ENCODE measurements at places on chromosomes 12 and 14. TPM values are rescaled to one million over a fixed set of nuclear protein-coding genes. Genes with fewer than 3 reads are reported as not detected.

DNA sequence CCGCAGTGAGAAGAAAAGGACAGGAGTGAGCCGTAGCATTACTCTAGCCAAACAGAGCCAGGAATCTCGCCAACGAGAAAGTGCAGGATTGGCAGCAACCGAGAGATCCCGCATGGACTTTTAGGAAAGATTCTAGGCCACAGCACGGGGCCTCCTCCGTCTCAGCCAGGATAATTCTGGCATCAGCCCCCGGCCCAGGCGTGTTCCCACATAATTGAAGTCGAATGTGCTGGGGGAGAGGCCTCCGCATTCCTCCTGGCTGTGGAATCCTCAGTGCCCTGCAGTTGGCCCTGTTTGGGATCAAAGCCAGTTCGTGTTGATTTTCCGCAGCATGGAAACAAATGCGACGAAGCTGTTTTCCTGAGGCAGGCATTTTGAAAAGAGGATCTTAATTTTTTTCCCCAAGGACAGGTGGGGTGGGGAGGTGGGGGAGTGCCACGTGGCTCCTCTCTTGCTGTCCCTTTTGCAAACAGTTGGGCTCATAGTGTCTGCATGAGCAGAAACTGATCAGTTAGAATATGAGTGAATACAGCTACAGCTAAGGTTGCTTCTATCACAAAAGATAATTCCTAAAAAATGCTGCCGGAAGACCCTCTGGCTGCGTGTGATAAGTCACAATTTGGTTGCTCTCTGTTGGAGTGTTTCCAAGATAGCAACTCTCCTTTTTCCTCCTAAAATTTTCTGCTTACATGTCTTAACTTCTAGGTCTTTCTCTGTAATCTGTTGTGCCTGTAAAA is 37.3 kb upstream of the ATXN2 start:
- H3K4me3 ChIP-seq: peak overlapping the region; percentile 11
- DNase-seq: peak; percentile 90
- H3K27me3 ChIP-seq: no peaks in the 10 kb centered on the region
- H3K27ac ChIP-seq: peak overlapping the region; percentile 70

The PPFIA2 gene
- total RNA-seq: 4.4 TPM

- H3K4me3 ChIP-seq: no peak overlapping the region
- no peaks in the 10 kb centered on the region for H3K4me1 ChIP-seq
- H3K27me3 ChIP-seq: no peaks in the 10 kb centered on the region
- no peak for DNase-seq
- no peak overlapping the region for H3K27ac ChIP-seq
Measured at GRCh38 chr12:40832668-40833067, 140.4 kb downstream of the CNTN1 start.

GRCh38 chr12:89529738-89530137 is 3.9 kb upstream of the POC1B start:
- H3K4me1 ChIP-seq: no peaks in the 10 kb centered on the region
- DNase-seq: no peak
- H3K27me3 ChIP-seq: no peaks in the 10 kb centered on the region
- H3K27ac ChIP-seq: no peak overlapping the region
- no peaks in the 10 kb centered on the region for H3K36me3 ChIP-seq

The OVCH1 gene
- total RNA-seq: 0.27 TPM

The CCDC88C gene
- total RNA-seq: 1.1 TPM

DNA sequence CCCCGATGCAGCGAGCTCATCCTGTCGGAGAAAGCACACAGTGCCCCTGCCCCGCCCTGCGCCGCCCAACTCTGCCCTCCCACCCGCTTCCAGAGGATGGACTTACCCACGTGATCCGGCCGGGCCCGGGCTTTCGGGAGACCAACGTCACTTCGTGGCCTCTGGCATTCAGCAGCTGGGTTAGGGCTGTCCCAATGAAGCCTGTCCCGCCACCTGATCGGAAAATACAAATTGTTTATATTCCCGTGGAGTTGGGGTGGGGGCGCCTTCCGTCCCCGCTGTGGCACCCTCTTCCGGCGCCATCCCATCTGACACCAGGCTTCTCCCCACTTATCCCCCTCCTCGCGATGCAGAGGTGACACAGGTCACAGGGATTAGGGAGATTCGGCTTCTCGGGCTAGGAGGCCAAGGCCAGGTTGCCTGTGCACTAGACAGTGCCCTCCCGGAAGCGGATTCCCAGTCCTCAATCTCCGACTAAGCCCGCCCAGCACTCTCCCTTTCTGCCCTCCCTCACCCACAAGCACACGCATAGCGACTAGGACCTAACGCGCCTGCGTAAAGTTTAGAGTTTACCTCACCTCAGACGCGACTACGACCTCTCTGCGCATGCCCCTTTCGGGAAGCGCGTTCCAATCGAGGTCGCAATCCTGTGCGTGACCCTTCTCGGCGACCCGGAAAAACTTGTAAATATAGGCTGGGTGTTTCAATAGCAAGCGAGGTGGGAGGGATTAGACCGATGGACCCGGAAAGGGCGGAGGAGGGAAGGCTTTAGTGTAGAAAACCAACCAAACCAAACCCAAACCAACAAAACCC is at the start of gene SDR39U1:
SDR39U1 (minus strand) TSS at position 537 of the 813 bp plus-strand sequence; CDS start at position 530, 7 bp downstream.
- DNase-seq: peak; percentile 99
- H3K36me3 ChIP-seq: peaks cover 26% of the 10 kb centered on the region
- no peaks in the 10 kb centered on the region for H3K27me3 ChIP-seq
- peaks cover 30% of the 10 kb centered on the region for H3K4me1 ChIP-seq
- peak within 1 kb of the TSS; percentile 99 for H3K27ac ChIP-seq
- H3K4me3 ChIP-seq: peak within 1 kb of the TSS; percentile 80

The ASPG gene
- total RNA-seq: not detected

The FANCM gene
- 3.7 TPM for total RNA-seq

DNA sequence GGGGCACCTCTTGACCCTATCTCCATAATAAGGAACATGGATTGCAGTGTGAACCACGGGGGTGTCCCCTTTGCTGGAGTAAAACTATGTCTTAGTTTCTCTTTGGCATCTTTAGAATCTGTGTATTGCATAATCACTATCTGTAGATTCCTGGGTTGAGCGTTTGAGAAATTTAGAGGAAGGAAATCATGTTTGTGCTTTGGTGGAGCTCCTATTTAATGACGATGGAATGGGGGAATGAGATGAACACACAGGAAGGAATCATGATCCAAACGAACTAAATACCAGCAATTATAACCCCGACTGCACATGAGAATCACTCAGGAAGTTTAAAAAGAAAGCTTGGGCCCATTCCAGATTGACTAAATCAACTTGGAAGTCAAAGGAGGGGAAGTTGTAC is 1.3 kb upstream of the MYG1 start:
- H3K4me3 ChIP-seq: no peak overlapping the region
- no peak for DNase-seq
- H3K27me3 ChIP-seq: no peaks in the 10 kb centered on the region
- peaks cover 56% of the 10 kb centered on the region for H3K4me1 ChIP-seq
- peak overlapping the region; percentile 80 for H3K27ac ChIP-seq
- H3K36me3 ChIP-seq: peaks cover 2% of the 10 kb centered on the region

The TRPV4 gene
- 0.55 TPM for total RNA-seq

- peak; percentile 96 for DNase-seq
- H3K27ac ChIP-seq: no peak overlapping the region
- no peak overlapping the region for H3K4me3 ChIP-seq
- H3K4me1 ChIP-seq: no peaks in the 10 kb centered on the region
Measured at GRCh38 chr14:23120541-23121251, 1.6 kb upstream of the CEBPE start.

DNA sequence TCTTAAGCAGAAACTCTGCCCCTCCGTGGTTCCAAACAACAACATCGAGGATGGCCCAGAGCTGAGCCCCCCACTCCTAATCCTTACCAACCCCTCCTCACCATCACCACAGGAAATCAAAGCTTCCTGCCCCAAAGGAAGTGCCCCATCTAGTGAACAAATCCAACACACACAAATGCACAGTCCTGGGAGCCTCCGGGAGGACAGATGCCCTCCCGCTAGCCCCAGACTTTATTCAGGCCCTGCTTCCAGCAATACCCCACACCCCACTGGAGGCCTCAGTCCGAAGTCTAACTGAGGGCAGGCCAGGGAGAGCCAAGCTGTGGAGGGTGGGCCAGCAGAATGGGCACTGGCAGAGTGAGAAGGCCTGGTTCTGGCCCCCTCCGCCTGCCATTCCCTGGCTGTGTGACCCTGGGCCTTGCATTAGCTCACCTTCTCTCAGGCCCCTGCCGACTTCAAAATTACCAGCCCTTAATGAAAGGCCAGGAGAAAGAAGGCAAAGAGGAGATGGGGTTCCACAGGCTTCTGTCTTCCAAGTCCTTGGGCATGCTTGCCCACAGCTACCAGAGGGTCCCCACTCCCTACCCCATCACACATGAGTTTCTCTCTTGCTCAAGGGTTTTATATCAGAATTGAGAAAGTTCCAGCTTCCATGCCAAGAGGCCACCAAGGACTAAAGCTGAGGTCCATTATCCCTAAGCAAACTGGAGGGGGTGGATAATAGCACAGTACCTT is 2.3 kb downstream of the HDAC7 start:
- peak; percentile 73 for DNase-seq
- no peaks in the 10 kb centered on the region for H3K36me3 ChIP-seq
- peak overlapping the region; percentile 82 for H3K4me3 ChIP-seq
- peaks cover 2% of the 10 kb centered on the region for H3K4me1 ChIP-seq

GRCh38 chr12:53550595-53550994 is 43.3 kb upstream of the NPFF start:
- peaks cover 13% of the 10 kb centered on the region for H3K4me1 ChIP-seq
- no peak for DNase-seq
- H3K27ac ChIP-seq: no peak overlapping the region
- H3K4me3 ChIP-seq: no peak overlapping the region

GRCh38 chr14:100530270-100531072 is 56.7 kb downstream of the BEGAIN start:
- H3K4me3 ChIP-seq: no peak overlapping the region
- no peak overlapping the region for H3K27ac ChIP-seq
- peaks cover 14% of the 10 kb centered on the region for H3K4me1 ChIP-seq
- H3K36me3 ChIP-seq: peaks cover 10% of the 10 kb centered on the region
- no peaks in the 10 kb centered on the region for H3K27me3 ChIP-seq
- DNase-seq: peak; percentile 52

The BDKRB2 gene
- total RNA-seq: 3.6 TPM

GRCh38 chr14:63867933-63868921 is 15.4 kb downstream of the SYNE2 start:
- no peak for DNase-seq
- H3K36me3 ChIP-seq: no peaks in the 10 kb centered on the region
- H3K27ac ChIP-seq: no peak overlapping the region
- H3K27me3 ChIP-seq: no peaks in the 10 kb centered on the region
- no peak overlapping the region for H3K4me3 ChIP-seq

GRCh38 chr12:129211862-129212630 is 358.8 kb downstream of the GLT1D1 start:
- H3K27me3 ChIP-seq: no peaks in the 10 kb centered on the region
- DNase-seq: no peak
- no peak overlapping the region for H3K27ac ChIP-seq
- no peaks in the 10 kb centered on the region for H3K36me3 ChIP-seq
- no peak overlapping the region for H3K4me3 ChIP-seq

GRCh38 chr12:28017126-28017872 is 44.8 kb upstream of the PTHLH start:
- H3K27me3 ChIP-seq: no peaks in the 10 kb centered on the region
- no peaks in the 10 kb centered on the region for H3K36me3 ChIP-seq
- no peak overlapping the region for H3K4me3 ChIP-seq
- H3K27ac ChIP-seq: no peak overlapping the region

DNA sequence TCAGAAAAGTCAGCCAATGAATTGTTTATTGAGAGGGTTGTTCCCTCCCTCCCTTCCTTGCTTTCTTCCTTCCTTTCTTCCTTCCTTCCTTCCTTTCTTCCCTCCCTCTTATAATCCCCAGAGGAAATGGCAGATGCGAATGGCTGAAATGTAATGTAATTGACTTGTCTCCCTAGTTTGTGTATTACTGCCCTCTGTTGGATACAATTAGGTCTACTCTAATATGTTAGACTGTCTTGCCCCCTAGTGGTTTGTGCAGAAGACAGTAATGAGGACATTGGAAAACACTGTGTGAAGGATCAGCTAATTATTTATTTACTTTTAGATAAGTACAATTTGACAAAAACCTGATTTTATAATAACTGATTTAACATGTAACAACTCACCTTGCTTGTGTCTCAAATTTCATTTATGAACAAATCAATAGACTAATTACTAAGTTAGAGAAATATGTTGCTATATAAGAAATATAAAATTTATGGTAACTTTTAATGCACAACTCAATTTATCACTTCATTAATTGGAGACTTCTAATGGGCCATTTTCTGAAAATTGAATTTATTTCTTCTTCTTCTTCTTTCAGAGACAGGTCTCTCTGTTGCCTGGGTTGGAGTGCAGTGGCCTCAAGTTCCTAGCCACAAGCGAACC is 229.8 kb upstream of the LRIG3 start:
- DNase-seq: no peak
- no peak overlapping the region for H3K4me3 ChIP-seq
- H3K36me3 ChIP-seq: no peaks in the 10 kb centered on the region
- no peaks in the 10 kb centered on the region for H3K27me3 ChIP-seq
- no peaks in the 10 kb centered on the region for H3K4me1 ChIP-seq

DNA sequence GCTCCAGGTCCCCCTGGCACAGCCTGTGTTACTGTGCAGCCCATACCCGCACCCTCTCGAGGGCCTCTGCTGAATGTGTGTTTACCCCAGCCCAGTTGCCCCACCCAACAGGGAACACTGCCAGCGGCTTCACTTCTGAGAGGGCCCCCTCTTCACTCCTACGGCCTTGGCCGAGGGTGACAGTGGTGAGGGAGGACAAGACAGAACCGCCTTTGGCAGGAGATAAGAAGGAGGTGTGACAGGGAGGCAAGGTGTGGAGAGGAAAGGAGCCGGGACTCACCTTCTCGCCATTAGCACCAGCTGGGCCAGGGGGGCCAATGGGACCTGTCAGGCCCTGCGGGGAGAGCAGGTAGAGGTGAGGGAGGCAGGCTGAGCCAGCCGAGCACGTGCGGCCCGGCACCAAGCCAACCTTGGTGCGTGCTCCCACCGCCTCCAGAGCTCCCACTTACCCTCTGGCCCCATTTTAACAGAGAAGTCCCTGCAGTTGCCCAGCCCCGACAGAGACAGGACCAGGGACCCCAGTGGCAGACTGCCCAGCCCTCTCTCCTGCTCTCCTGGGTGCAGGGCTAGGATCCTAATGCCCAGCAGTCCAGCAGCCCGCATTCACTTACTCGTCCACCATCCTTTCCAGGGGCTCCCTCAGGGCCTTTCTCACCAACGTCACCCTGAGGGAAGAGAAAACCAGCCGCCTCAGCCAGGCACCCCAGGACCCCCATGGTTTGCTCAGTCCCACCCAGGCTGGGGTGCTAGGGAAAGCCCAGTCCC is 18.3 kb downstream of the TMEM106C start:
- H3K36me3 ChIP-seq: no peaks in the 10 kb centered on the region
- no peak overlapping the region for H3K27ac ChIP-seq
- H3K27me3 ChIP-seq: no peaks in the 10 kb centered on the region
- no peak overlapping the region for H3K4me3 ChIP-seq
- no peaks in the 10 kb centered on the region for H3K4me1 ChIP-seq
- DNase-seq: no peak
